ENCODE measurements at places on chromosomes 6 and 20.

GRCh38 chr20:58841539-58842264, 9.0 kb downstream of the GNAS-AS1 start:
- DNase-seq: no peak

DNA sequence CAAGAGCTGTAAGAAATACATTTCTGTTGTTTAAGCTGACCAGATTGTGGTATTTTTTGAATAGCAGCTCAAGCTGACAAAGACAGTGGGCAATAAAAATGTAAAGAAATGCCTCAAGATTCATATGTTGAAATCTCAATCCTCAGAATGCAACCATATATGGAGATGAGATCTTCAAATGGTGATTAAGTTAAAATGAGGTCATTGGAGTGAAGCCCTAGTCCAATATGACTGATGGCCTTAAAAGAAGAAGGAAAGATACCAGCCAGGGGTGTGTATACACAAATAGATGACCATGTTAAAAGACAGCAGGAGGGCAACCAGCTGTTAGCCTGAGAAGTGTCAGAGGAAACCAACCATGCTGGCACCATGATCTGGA, 7.1 kb upstream of the DDO start:
- no peak for DNase-seq

DNA sequence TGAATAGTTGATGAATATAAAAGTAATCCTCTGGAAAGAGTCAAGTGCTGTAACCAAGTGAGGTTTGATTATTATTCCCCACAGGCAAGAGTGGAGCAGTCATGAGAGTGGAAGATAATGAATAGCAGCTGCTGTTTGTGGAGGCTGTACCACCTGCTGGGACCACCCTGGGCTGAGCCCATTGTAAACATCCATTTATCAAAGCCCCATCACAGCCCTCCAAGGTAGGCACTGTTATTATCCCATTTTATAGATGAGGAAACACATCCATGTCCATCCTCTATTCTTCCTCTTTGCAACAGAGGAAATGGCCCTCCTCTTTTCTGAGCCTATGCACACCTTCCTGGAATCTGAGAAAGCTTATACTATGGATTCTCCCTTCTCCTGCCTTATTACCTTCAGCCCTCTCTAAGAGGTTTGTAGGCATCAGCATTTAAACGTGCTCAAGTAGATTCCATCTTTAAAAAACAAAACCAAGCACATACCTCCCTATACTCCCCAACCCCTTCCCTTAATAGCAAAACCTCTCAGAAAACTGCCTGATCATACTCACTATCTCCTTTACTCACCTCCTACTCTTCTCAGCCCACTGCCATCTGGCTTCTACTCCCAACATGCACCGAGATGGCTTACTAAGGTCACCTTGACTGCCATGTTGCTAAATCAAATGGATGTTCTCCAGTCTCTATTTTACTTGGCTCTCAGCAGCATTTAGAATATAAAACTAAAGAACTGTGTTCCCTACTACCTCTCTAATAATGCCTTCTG, 37.1 kb downstream of the CDH22 start:
- no peak for DNase-seq

- DNase-seq: no peak
Measured at GRCh38 chr6:21436625-21437024, 156.9 kb upstream of the SOX4 start.

- DNase-seq: no peak
Measured at GRCh38 chr6:126524811-126525326, 185.0 kb downstream of the CENPW start.

GRCh38 chr6:111652156-111652555, 46.5 kb upstream of the TRAF3IP2 start:
- no peak for DNase-seq

DNA sequence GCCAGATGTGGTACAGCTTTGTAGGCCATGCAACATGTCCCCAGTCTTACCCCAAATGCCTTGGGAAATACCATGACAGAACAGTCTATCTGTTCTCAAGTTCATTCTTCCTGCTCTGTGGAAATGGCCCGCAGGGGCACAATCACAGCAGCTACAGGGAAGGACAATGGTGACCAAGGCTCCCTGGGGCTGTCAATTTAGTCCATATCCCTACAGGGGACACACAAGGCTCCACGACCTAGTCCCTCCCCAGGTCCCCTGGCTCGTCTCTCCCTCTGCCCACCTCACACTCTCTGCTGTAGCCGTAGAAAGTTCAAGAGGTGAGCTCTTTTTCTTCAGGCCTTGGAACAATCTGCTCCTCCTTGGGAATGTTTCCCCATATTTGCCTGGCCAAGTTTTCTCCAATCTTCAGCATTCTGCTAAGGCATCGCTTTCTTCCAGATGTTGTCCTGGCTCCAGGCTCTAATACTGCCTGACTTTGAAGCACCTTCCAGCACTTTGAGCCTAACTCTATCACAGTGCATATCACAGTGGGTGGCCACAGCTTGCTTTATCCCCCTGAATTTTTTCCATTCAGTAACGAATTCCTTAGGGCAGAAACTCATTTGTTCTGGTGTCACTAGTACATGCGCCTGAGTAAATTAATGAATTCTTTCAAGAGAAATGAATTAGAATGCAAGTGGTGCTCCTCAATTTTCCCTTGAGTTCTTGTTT, 92.6 kb downstream of the MAP3K7 start:
- no peak for DNase-seq

- no peak for DNase-seq
Measured at GRCh38 chr20:59398537-59399205, 98.3 kb downstream of the EDN3 start.

- peak; percentile 47 for DNase-seq
Measured at GRCh38 chr6:34182751-34183531, 37.1 kb upstream of the GRM4 start.

GRCh38 chr6:45132658-45133294, 195.4 kb upstream of the RUNX2 start:
- DNase-seq: no peak

DNA sequence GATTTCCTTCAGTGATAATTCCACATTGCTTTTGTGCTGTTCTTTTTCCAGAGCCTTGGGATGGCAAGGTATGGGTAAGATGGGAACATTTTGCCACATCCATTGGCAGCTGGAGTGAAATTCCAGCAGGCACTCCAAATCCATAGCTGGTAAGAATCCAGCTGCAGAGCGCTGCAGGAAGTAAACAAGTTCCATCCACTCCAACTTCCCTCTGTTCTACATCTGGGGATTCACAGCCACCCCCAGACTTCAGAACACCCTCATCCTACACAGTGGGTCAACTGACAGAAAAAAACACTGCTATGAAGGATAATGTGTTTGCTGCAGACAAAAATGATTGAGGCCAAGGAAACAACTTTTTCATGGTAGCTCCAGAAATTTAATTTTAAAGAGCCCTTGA, 747.8 kb downstream of the MAFB start:
- DNase-seq: no peak

GRCh38 chr6:87944541-87944954, 103.1 kb upstream of the SPACA1 start:
- DNase-seq: no peak

GRCh38 chr6:157282284-157282683, 41.0 kb downstream of the TMEM242 start:
- DNase-seq: no peak

- no peak for DNase-seq
Measured at GRCh38 chr6:142728364-142728763, 216.6 kb downstream of the HIVEP2 start.

DNA sequence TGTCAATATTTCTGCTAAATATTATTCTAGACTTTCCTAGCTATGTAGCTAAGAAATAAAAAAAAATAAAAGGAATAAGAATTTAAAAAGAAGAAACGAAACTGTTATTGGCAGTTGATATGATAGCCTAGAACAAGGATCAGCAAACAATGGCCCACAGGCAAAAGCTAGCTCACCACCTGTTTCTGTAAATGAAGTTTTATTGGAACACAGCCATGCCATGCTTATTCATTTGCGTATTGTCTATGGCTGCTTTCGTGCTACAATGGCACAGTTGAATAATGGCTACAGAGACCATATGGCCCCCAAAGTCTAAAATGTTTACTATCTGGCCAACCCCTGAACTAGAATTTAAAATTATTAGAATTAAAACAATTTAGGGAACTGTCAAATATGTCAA, 952.6 kb upstream of the MAP3K7 start:
- no peak for DNase-seq

GRCh38 chr6:170084166-170084730, 206.6 kb downstream of the DLL1 start:
- DNase-seq: no peak

- DNase-seq: no peak
Measured at GRCh38 chr6:91562955-91563354, 976.1 kb upstream of the MAP3K7 start.

DNA sequence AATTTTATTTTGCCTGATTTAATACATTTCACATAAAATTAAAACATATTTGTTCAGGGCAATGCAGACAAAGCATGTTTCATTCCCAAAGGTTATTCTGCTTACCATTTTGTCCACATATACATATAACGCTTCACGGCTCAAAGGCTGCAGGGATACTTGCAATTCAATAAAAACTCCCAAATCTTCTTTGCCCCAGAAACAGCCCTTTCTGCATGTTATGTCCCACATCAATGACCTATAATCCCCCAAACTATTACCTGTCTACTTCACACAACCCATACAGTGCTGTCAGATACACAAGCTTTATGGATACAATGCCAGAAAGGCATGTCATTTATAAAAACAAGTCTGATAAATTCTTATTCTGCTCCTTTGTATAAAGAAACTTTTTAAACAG, 20.2 kb downstream of the SNX5 start:
- no peak for DNase-seq

DNA sequence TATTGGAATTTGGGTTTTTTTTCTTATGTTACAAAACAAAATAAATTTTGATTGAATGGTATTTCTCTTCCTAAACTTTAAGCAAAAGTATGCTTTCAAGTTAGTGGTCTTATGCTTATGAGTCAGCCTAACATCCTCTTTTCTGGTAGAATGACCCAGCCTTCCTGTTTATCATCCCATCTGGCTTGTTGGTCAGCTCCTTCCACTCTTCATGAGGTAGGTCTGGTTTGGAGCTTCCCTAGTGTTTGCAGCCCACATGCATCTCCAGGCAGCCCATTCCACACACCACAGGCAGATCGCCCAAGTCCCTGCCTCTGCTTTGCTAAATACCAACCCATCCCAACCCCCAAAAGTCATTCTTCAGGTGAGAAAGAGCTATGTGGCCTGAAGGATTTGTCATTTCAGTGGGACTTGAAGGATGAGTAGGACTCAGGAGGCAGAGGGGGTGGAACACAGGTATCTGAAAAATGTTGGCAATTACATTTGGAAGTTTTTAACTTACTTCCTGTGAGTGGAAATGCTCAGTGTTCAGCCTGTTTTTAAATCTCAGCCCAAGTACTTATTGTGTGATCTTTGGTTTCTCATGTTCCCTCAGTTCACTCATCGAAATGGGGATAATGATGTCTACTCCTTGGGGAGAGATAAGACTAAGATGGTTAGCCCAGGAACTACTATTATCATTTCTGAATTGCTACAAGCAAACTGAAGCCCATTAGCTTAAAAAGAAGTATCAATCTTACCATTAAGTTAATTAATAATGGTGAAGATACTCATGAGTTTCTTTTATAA, 294.0 kb downstream of the ADGB start:
- DNase-seq: no peak

DNA sequence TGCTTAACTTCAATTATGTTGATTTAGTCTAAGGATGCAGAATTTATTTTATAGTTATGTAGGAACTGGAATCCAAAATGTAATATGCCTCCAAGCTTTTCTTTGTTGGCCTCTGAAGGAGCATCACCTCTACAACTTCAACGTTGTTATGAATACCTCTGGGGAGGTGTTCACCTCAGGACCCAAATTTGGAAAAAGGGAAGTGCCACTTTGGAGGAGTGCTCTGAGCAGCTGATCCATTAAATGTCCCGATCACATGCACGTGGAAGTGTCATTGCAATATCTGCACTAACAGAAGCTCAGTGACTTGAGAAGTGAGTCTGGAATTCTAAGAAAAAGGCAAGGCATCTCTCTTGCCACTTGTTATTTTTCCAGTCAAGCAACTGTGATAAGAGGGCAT, 22.2 kb upstream of the SLC17A3 start:
- no peak for DNase-seq

- no peak for DNase-seq
Measured at GRCh38 chr6:154306696-154307095, 49.9 kb downstream of the IPCEF1 start.

GRCh38 chr6:42249279-42249678, 31.6 kb upstream of the MRPS10 start:
- no peak for DNase-seq

DNA sequence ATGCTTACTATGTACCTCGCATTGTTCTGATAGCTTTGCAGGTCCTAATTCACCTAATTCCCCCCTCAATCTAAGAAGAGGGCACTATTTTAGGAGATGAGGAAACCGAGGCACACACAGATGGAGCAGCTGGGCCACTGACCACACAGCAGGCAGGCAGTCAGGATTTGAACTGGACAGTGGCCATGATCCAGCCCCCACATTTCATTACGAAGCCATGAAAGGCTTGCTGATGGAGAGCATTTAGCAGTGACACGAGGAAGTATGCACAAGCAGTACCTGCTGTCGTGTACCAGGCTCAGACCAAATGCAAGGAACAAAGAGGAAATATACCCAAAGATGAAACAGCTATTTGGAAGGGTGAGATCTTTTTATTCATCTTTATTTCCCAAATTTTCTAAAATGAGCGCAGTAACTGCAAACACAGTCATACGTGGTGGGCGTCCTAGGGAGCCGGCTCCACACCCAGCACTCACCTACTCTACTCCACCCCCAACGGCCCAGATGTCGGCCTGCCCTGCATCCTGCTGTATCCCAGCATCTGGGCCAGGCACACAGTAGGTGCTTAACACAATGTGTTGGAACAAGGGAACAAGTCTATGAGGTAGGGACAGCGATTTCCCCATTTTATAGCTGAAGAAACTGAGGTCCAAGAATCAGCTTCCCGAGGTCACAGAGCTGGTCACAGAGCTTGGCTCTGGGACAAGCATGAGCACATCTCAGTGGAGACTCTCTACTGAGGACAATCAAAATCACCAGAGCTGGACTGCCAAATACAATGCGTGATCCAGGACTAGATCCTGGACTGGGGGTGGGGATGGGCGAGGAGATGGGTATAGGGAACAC, 15.0 kb downstream of the PREX1 start:
- DNase-seq: no peak

GRCh38 chr6:109743739-109744138, 52.6 kb downstream of the FIG4 start:
- DNase-seq: no peak

GRCh38 chr6:28442586-28442985, 705 bp downstream of the ZSCAN23 start:
- no peak for DNase-seq

- DNase-seq: no peak
Measured at GRCh38 chr20:13121840-13122515, 99.1 kb upstream of the ISM1 start.

GRCh38 chr6:15246217-15246665, 372 bp downstream of the JARID2 start:
- no peak for DNase-seq

- no peak for DNase-seq
Measured at GRCh38 chr6:87333591-87334181, 4.6 kb upstream of the GJB7 start.

Measured in activated T-helper 1 cell treated with Interleukin-2 at 50 U/mL for 16 hours (primary cell).